ENCODE measurements at places on chromosomes 7 and 10.

GRCh38 chr10:120456143-120456625, 843 bp upstream of the PLPP4 start:
- peaks cover 6% of the 10 kb centered on the region for H3K27me3 ChIP-seq
- peak; percentile 6 for DNase-seq
- H3K27ac ChIP-seq, result peak overlapping the region; percentile 34

GRCh38 chr7:157652954-157653826, 316.4 kb downstream of the DNAJB6 start:
- H3K27ac ChIP-seq, result no peak overlapping the region
- no peaks in the 10 kb centered on the region for H3K4me1 ChIP-seq
- no peak for DNase-seq
- no peaks in the 10 kb centered on the region for H3K36me3 ChIP-seq

GRCh38 chr7:96401200-96401599, 79.3 kb upstream of the SLC25A13 start:
- DNase-seq, result no peak
- H3K27me3 ChIP-seq, result no peaks in the 10 kb centered on the region
- no peaks in the 10 kb centered on the region for H3K4me1 ChIP-seq
- H3K4me3 ChIP-seq, result no peak overlapping the region
- no peaks in the 10 kb centered on the region for H3K36me3 ChIP-seq

GRCh38 chr10:102394801-102395399, 605 bp upstream of the NFKB2 start:
- H3K4me1 ChIP-seq, result peaks cover 13% of the 10 kb centered on the region
- H3K4me3 ChIP-seq, result peak overlapping the region; percentile 75
- DNase-seq, result peak; percentile 33
- H3K36me3 ChIP-seq, result peaks cover 5% of the 10 kb centered on the region
- no peaks in the 10 kb centered on the region for H3K27me3 ChIP-seq
- peak overlapping the region; percentile 97 for H3K27ac ChIP-seq

- no peaks in the 10 kb centered on the region for H3K36me3 ChIP-seq
- H3K27ac ChIP-seq, result no peak overlapping the region
- no peaks in the 10 kb centered on the region for H3K27me3 ChIP-seq
- H3K4me1 ChIP-seq, result no peaks in the 10 kb centered on the region
- no peak overlapping the region for H3K4me3 ChIP-seq
Measured at GRCh38 chr7:67738958-67739357, 742.3 kb downstream of the TYW1 start.
